ENCODE measurements at places on chromosomes 1 and 21. TPM values are rescaled to one million over a fixed set of nuclear protein-coding genes. Genes with fewer than 3 reads are reported as not detected.

CFHR5 gene
- total RNA-seq, result not detected

MATN1 gene
- 0.55 TPM for total RNA-seq

SEC16B gene
- 2.4 TPM for total RNA-seq

SEC22B gene
- total RNA-seq, result 35.1 TPM

AMY2A gene
- total RNA-seq, result not detected

NHLH1 gene
- total RNA-seq, result not detected

RIMS3 gene
- total RNA-seq, result 10.3 TPM

CCDC185 gene
- total RNA-seq, result not detected

FAM167B gene
- 26.6 TPM for total RNA-seq

CFAP126 gene
- total RNA-seq, result not detected

RPF1 gene
- 30.6 TPM for total RNA-seq

All from adrenal gland (tissue), 19 donors.